ENCODE measurements at places on chromosomes 6 and 20. TPM values are rescaled to one million over a fixed set of nuclear protein-coding genes. Genes with fewer than 3 reads are reported as not detected.

The TSBP1 gene
- total RNA-seq, result not detected

The JPH2 gene
- total RNA-seq, result 51.9 TPM

The MCCD1 gene
- total RNA-seq, result not detected

The KCNK5 gene
- total RNA-seq, result 6.7 TPM

The DHX35 gene
- 19.1 TPM for total RNA-seq

The CST2 gene
- total RNA-seq, result not detected

The PACRG gene
- 28.6 TPM for total RNA-seq

The ERVFRD-1 gene
- total RNA-seq, result 1.2 TPM

The PKIB gene
- total RNA-seq, result 20.3 TPM

The LY6G5C gene
- total RNA-seq, result not detected

The BNIP5 gene
- total RNA-seq, result 3.5 TPM

The ARMC2 gene
- 2.3 TPM for total RNA-seq

DNA sequence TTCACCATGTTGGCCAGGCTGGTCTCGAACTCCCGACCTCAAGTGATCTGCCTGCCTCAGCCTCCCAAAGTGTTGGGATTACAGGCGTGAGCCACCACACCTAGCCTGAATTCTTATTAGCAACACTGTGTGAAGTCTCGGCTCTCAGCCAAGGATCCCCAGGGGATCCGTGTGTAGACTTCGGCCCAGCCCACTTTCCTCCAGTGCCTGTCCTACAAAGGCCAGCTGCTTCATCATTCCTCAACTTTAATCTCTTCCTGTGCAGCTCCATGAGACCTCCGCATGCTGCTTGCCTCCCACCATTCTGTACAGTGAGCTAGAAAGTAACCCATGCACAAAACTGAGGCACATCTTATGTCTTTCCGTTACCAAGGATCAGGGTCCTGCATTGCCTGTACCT, 71.8 kb downstream of the SAMD3 start:
- DNase-seq, result no peak

- DNase-seq, result no peak
These were observed 125.9 kb downstream of the TRMT11 start for GRCh38 chr6:126112171-126112632.

DNA sequence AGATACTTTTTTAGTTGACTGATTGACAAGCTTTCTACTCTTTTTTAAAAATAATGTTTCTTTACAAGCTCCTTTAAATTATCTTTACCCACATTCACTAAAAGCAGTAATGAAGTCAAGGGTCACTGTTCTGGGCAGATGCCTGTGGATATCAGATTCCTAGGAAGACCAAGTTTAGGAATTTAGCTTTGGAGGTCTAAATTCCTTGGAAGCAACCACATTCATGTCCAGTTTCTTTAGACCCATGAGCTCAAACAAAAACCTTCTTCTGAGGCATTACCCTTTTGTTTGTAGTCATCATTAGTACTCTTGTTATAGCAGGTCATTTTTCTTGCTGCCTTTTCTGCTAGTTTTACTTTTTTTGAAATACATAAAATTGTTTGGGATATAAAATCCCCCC, 462.9 kb upstream of the JAG1 start:
- DNase-seq, result no peak

GRCh38 chr6:142372348-142372747, 70.5 kb downstream of the ADGRG6 start:
- DNase-seq, result peak; percentile 52

DNA sequence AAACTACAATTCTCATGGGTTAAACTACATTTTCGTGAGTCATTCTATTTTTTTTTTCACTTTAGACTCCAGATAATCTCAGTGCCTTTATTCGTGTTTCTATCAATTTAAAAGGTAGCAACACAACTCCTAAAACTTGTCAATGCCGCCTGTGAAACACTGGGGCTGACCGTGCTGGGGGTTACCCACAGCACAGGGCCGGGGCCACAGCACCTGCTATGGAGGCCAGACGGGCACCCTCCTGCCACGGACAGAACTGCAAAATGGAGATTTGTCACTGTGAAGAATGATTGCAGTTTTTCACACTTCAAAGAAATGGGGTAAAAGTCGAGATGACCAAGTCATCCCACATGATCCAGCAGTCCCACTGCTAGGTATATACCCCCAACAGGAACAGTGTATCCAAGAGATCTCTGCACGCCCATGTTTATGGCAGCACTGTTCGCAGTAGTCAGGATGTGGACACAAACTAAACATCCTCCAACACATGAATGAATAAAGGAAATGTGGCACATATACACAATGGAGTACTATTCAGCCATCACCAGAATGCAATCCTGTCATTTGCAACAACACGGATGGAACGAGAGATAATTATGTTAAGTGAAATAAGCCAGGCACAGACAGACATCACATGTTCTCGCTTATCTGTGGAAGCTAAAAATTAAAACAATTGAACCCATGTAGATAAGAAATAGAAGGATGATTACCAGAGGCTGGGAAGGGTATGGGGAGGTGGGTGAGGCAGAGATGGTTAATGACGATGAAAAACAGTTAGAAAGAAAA, 290.1 kb downstream of the SMOC2 start:
- DNase-seq, result no peak

DNA sequence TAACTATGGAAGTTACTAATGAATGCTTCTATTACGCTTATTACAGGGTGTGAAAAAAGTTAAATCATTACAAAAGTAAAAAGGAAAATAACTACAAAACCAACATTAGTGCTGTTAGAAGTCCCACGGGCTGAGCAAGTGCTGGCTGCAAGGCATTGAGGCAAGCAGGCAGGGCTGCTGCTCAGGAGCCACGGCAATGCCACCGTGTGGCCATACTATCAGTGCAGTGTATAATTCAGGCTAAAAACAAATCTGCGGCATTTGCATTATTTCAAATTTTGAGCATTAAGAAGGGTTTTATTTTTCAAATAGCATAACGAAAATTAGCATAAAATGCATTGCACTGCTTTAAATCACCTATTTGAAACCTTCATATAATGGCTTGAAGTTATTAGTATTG, 17.1 kb downstream of the IFNGR1 start:
- no peak for DNase-seq

- DNase-seq, result no peak
These were observed 4.6 kb downstream of the ZNF184 start for GRCh38 chr6:27468334-27468733.

GRCh38 chr6:140812636-140813035, 1320.1 kb upstream of the GJE1 start:
- DNase-seq, result no peak

- DNase-seq, result no peak
These were observed 60.2 kb downstream of the TFAP2C start for GRCh38 chr20:56689318-56689717.

- DNase-seq, result no peak
These were observed 259.4 kb upstream of the POU3F2 start for GRCh38 chr6:98574984-98575383.

DNA sequence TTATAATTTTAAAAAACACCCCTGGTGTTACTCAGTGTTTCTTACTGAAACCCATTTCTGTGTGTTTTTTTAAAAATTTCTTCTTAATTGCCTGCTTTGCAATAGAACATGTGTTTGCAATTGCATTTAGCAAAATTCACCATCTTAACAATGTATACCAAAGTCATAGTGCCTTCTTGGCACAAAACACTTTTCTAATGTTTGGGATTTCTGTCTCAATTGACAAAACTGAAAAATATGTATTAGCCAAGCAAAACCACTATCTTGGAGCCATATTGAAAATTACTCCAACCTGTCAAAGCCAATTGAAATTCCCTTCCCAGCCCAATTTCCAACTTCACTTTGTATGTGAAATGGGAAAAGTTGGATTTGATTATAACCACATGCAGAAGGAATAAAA, 88.4 kb upstream of the RSPO3 start:
- DNase-seq, result no peak

- no peak for DNase-seq
These were observed 9.2 kb upstream of the SLC13A3 start for GRCh38 chr20:46660487-46660886.

Measured in stomach (tissue), 19 donors.